ENCODE measurements at places on chromosomes 2 and 18.

GRCh38 chr18:60038731-60039130, 138.9 kb downstream of the PMAIP1 start:
- no peak for DNase-seq

- DNase-seq = no peak
Observed at GRCh38 chr2:74759986-74760385, 73.9 kb upstream of the HK2 start.

DNA sequence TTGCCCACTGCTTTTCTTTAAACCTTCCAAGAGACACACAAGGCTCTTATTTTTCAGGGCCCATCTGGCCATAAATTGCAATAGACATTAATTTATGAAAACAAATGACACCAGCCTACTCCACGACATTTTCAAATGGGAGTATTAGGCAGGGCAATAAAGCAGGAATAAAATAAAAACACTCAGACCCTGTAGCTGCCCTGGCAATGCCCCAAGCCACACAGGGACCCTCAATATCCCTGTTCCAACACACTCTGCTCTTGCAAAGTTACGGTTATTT, 550.8 kb upstream of the TNP1 start:
- DNase-seq = no peak

DNA sequence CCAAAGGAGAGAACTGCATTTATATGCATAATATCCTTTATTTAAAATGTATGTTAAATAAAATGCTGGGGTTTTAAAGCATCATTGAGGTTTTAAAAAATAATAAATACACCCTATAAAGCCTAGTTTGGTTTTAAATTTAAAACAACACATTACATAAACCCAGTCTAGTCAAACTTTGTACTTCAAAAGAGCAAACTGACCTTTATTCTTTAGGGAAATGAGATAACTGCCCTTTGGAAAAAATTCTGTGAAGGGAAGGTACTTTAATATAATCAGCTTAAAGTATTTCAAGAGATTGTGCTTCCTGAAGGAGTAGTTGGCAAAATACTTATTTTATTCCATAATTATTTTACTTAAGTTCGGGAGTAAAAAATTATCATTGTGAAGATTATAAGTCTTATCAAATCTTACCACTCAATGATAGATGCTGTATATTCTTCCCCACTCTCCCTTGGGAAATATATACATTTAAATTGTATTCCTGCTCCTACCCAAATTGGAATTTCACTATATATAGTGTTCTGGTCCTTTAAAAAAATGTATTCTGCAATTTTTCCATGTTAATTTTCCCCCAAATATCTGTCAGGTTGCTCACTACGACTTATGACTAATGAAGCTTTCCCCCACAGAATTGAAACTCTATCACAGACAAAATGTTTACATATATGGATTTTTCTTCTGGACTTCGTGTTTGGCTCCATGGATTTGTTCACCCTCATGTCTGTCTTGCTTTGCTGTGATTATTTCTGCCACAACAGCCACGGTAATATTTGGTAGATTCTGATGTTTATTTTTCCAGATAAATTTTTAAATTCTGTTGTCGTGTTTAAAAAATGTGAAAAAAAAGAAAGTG, 42.1 kb downstream of the ZC3H6 start:
- peak; percentile 9 for DNase-seq

DNA sequence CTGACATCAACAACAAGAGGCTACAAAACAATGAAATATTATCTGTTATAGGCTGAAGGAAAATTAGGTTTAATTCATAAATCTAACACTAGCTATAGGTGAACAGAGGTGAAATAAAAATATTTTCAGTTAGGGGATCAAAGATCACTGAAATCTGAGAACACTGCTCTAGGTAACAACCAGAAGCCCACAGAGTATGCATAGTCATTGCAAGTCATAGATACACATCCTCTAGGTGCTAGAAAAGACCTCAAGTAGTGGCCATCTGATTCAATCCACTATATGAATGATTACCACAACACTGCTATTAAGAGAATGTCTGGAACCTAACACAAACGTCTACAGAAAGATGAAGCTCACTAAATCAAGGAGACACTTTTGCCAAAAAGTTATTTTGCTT, 264.6 kb upstream of the CYP26B1 start:
- DNase-seq = no peak

- DNase-seq = no peak
Observed at GRCh38 chr2:160635488-160635887, 141.9 kb upstream of the RBMS1 start.

DNA sequence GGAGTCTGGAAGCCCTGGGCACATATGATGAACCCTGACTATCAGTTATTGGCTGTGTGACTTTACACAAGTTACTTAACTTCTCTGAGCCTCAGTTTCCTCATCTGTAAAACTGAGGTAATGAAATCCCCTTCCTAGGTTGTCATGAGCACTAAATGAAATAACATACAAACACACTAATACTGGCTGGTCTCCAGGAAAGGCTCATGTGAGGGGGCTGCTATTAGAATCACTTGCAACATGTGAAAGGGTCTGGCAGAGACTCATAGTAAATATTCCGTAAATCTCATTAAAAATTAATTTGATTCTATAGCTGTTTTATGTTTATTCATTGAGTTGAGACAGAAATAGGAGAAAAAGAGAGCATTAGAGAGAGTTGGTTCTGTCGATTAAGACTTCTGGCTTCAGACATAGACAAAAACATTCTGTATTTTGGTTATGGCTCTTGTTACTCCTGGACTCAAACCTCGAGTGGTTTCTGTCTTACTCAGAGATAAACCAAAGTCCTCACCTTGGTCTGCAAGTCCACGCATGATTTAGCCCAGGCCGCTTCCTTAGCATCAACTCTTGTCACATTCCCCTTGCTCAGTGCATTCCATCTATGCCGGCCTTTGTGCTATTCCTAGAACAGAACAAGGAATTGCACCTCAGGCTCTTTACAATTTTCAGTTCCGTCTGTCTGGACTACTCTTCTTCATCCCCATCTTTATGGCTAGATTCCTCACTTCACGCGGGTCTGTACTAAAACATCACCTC, 139.1 kb downstream of the NXPH2 start:
- no peak for DNase-seq

DNA sequence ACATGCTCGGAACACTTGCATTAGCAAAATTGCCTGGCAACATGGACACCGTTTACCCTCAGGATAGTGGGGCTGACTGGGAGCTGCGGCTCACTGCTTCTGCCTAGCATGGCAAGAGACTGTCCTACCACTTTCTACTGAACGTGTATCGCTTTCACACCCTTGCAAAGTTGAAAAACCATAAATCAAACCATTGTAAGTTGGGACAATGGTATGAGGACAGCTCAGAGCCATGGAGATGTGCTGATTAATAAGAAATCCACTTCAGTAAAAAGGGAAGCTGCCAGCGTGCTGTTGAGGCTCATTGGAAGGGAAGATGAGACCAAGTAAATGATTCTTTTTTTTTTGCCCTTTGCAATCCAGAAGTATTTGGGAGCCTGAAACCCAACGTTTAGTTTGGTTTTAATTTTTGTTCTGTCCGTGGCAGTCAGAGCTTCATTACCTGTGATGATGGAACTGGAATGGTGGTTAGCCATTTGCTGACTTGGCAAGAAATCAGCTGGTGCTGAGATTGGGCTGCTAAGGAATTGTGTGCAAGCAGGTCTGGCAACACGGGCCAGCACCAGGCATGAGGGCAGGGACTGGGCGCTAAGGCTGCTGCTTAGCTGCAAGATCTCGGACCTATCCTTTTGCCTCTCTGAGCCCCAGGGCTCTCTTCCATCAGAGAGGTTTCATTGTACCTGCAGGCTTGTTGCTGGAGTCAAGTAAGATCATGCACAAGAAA, 75.5 kb upstream of the HS6ST1 start:
- DNase-seq = no peak

DNA sequence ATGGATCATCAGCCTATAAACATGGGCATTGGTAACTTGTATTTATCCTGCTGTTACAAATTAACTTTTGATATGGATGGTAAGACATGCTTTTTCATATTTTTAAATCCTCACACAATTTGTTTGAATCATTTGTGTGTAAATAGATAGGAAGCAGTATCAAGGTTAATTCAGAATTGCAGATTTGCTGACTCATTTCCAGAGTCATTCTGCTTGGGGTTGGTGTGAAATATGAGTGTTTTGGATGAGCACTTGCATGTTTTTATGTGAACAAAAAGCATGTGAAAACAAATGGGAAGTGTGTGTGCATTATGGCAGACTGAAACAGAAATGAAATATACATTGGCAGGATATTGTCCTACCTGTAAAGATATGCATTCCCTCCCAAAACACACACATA, 11.8 kb downstream of the CCDC85A start:
- DNase-seq = peak; percentile 25

GRCh38 chr18:26549263-26550094, 1.1 kb upstream of the KCTD1 start:
- peak; percentile 80 for DNase-seq

DNA sequence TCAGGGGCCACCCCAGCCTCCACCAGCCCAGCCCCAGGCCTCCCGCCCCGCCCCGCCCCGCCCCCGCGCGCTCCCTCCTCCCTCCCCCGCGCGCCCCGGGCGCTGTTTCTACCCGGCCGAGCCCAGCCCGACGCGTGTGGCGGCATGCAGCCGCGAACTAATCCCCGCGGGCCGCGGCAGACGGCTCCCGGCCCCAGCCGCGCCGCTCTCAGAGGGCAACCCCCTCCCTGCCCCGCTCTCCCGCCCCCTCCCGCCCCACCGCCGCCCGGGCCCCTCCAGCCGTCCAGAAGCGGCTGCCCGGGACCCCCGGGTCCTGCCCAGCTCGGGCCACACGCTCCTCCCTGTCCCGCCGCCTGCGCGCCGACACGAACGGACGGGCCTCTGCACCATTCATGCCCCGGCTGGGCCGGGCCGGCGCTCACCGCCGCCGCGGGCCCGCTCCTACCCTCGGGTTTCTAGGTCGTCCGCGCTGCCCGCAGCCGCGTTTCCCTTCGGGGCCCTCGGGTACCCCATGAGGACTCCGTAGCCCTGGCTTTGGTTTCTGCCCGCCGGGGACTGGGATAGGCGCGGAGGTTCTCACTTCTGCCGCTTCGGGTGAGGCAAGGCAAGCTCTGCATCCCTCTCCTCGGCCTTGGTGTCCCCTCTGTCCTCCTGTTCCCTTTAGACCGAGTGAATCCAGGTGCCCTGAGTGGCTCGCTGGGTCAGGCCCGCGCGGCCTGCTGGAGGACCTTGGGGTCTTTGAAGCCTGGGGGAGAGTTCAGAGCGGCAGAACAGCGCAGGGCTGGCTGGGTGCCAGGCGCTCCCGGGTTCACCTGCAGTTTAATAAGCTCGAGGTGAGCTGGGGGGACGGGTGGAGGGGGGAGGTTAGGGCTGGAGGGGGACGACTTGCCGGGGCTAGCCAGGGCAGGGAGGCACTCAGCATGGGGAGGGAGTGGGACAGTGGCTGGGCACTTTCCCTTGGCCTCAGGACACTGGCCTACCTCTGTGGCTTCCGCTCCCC, 3.1 kb downstream of the WNT10A start:
- DNase-seq = no peak

DNA sequence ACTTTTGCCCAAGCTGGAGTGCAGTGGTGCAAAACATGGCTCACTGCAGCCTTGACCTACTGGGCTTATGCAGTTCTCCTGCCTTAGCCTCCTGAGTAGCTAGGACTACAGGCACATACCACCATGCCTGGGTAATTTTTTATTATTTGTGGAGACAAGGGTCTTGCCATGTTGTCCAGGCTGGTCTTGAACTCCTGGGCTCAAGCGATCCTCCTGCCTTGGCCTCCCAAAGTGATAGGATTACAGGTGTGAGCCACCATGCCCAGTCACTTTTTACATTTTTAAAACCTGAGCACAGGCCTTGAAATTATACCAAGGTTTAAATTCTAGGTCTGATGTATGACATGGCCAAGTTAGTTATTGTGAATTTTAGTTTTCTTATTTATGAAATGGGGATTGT, 18.2 kb downstream of the SMAD4 start:
- DNase-seq = no peak

- no peak for DNase-seq
Observed at GRCh38 chr2:190953257-190953656, 60.7 kb downstream of the STAT1 start.

GRCh38 chr18:4603955-4604354, 148.8 kb upstream of the DLGAP1 start:
- no peak for DNase-seq

GRCh38 chr2:12652723-12653122, 64.0 kb upstream of the TRIB2 start:
- DNase-seq = no peak

GRCh38 chr2:202031246-202031951, 2.3 kb upstream of the FZD7 start:
- DNase-seq = no peak

DNA sequence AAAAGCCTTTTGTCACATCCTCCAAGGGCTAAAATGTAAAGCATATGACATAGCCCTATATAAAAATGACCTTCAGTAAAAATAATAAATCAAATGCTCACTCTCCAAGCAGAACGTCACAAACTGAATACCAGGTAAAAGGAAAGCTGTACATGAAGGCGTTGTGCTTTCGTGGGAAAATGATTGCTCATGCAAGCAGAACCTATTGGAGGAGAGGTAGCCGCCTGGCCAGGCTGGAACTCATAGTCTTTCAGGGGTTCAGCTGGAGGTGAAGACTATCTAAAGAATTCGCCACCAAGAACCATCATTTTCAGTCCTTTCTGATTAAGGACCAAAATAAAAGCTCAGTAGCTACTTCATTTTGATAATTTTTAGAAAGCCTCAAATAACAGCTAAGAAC, 44.7 kb downstream of the ANKRD44 start:
- DNase-seq = no peak

DNA sequence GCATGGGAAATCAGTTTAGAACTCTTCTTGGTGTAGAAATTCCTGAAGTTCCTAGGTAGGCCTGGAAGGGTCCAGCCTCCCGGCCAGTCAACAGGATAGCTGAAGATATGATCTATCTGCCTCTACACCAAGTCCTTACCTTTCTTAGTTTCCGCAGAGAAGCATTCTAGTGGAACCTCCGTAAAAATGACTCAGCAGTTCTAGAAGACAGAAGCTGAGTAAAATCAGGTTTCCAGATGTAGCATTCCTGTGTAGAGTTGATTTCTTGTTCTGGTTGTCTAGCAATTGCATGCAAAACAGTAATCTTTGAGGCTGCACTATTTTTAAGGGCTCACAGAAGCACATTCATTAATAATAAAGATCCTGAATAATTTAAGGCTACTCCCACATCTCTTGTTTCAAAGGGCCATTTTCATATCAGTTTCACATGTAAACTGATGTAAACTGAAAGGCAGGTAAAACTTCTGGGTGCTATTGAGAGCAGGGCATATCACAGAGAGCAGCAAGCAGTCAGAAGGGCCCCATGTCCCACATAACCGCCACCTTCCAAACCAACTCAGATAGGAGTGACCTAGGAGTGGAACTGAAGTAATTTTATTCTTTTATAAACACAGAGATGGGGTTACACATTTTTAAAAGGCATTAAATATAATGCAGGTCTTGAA, 3.2 kb upstream of the DYTN start:
- no peak for DNase-seq
